ENCODE measurements at places on chromosomes 3 and 15.
A peak's percentile ranks its signal among the peaks of the same experiment; 100 is the strongest.

DNA sequence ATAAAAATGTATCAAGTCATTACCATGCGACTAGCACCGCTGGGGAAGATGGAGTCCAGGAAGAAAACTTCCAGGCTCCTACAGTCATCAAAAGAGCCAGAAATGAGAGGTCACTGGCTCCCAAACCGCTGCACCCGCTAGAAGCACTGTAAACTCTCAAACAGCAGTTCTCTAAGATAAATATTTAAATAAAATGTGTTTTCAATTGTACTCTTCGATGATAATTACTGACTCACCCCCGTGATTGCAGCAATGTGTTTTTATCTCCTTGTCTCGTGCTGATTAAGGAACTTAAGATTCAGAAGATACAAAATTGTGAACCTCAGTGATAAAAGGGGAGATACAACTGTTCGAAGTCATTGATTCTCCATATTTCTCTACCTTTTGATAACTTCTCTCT, 45.8 kb upstream of the FOXP1 start:
- DNase-seq = no peak

GRCh38 chr15:100060276-100060926, 281.4 kb downstream of the ADAMTS17 start:
- peak; percentile 19 for DNase-seq

GRCh38 chr15:44734839-44735481, 1.4 kb upstream of the TRIM69 start:
- DNase-seq = no peak

DNA sequence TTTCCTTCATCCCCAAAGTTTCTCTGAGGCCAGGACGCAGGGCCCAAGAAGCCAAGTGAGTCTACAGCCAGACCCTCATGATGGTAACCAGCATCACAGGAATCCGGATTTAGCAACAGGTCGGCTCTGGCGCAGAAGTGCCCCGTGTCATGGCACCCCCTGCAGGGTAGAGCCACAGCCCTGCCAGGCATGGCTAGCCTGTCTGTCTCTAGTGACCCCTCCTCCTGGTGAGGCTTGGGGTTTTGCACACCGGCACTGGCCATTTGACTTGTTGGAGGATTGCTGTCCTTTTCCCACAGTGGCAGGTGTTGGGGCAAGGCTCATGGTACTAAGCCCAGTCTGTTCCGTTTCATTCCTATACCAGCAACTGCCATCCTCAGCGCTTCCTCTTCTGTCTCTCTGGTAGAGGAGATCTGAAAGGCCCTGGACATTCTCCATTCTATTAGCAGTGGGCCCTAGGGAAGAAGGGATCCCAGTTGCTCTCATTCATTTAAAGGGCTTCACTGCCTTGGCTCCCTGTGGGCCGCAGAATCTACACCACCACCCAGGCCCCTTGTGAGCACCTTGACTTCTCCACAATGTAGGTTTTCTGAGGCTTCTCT, 9.4 kb upstream of the CHAC1 start:
- DNase-seq = no peak

- no peak for DNase-seq
Observed at GRCh38 chr3:132456136-132456535, 38.8 kb downstream of the DNAJC13 start.

DNA sequence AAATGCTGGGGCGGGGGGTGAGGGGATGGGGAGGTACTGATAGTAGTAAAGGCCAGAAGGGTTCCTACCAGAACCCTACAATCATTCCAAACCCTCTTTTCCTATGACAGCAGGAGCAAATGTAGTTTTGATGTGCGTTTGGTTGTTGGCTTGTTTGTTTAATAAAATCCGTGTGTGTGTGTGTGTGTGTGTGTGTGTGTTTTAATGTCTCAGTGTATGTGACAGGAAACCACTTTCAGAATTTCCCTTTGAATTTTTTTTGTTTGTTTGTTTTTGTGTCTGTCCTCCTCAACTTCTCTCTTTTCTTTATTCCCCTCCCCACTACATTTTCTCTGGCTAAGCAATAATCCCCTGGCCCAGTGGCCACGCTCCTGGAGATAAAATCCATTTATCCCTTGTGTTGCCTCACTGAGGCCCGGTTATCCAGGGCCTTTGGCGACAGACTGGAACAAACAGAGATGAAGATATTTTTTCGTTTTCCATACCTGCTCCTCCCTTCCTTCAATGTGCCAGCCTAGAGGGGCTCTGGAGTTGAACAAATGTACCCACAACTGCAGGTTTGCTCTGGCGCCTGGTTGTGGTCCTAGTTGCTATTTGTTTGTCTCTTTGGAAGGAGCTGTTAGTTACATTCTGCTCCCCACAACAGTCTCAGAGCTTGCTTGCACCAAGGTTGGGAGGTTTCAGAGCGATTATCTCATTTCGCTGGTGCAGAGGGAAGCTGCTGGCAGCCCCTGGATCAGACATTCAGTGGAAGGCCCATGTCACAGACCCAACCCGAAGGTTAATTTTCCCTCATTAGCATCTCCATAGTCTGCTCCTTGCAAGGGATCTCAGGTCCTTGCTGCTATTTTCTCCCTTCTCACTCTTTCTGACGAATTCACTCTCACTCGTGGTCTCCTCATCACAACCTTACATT, 17.9 kb downstream of the NR2F2 start:
- no peak for DNase-seq

DNA sequence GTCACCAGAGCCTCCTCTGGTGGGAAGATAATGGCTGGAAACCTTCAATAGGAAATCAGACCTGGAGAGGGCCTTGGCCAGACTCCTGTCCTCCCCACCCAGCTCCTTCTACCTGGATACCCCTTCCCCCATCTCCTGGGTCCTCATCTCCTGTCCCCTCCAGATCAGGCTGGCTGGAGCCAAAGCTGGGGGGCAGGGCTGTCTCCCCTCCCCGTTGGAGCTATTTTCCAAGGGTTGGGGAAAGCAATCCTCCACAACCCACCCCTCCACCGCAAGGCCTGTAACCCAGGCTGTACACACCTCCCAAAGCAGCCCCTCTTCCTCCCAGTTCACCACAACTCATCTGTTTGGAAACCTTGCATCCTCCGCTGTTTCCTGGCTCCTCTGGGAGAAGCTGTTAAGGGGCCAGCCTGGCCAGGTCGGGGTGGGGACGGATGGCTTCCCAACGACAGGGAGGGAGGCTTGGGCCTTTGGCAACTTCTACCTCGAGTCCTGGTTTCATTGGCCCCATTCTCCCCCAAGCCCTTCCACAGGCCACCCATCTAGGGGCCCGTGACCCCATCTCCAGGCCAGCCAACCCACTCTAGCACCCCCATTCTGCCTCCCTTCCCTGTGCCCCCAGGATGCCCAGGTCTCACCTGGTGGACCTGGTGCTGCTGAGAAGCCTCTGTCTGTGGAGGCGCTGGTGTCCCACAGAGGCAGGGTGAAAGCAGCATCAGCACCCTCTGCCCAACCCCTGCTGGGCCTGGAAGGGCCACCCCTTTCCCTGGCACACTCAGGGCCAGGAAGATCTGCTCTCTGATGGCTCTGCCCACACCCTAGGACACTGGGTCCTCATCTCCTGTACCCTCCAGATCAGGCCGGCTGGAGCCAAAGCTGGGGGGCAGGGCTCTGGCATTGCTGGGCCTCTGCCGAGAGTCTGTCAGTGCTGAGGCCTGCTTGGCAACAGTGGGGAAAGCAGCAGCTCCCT, 22.1 kb upstream of the GOLGA6C start:
- DNase-seq = no peak

GRCh38 chr3:183211352-183211751, 41.7 kb upstream of the B3GNT5 start:
- peak; percentile 20 for DNase-seq

- DNase-seq = no peak
Observed at GRCh38 chr15:69159805-69160140, 662 bp upstream of the GLCE start.

DNA sequence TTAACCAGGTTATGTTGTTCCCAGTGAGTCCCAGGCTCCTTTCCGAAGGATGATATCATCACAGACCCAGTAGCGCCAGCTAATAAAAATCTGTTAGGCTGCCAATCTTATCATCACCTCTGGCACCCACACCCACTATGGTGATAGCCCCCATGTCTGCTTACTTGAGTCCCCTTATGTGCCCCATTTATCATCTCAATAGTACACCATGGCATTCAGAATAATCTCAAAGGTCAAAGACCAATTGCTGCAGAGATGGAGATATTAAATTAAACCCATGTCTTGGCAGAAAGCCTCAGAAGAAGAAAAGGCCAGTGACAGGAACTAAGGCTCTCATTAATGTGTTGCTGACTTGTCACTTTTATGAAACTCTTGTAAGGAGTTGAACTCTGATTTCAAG, 32.8 kb downstream of the CPNE4 start:
- no peak for DNase-seq

GRCh38 chr3:59013611-59014010, 36.2 kb downstream of the CFAP20DC start:
- DNase-seq = no peak

All from head of caudate nucleus (tissue), 42 donors.